ENCODE measurements at places on chromosomes 13 and 19. TPM values are rescaled to one million over a fixed set of nuclear protein-coding genes. Genes with fewer than 3 reads are reported as not detected.
A peak's percentile ranks its signal among the peaks of the same experiment; 100 is the strongest.

DNA sequence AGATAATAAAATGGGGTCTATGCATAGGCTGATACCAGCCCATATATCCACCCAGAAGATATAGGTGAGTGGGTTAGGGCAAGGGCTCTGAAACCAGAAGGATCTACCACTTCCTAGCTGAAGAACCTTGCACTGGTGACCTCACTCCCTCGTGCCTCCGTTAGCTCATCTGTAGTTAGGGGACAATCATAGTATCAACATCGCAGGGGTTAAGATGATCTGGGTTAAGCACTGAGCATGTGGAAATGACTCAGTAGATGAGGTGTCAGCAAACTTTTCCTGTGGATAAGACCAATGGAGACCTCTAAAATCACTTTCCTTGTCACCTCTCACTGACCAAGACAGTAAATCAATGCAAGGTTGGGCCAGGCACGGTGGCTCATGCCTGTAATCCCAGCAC is 30.5 kb downstream of the TNFSF14 start:
- DNase-seq: no peak

DNA sequence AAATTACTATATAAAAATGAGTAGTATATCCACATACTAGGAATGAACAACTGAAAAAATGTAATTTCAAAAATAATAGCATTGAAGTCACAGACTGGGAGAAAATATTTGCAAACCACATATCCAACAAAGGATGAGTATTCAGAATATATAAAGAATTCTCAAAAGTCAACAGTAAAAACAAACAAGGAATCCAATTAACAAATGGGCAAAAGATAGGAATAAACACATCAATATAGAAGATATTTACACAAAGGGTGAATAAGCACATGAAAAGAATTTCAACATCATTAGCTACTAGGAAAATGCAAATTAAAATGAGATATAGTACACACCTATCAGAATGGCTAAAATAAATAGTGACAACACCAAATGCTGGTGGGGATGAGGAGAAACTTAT is 37.0 kb downstream of the MYCBP2 start:
- no peak for DNase-seq

GRCh38 chr19:791567-792305 is 5.5 kb upstream of the PTBP1 start:
- no peak for DNase-seq

GRCh38 chr19:56603829-56604228 is 8.7 kb downstream of the ZNF71 start:
- DNase-seq: no peak

GRCh38 chr19:48493718-48494401 is 17.8 kb downstream of the LMTK3 start:
- DNase-seq: no peak

DNA sequence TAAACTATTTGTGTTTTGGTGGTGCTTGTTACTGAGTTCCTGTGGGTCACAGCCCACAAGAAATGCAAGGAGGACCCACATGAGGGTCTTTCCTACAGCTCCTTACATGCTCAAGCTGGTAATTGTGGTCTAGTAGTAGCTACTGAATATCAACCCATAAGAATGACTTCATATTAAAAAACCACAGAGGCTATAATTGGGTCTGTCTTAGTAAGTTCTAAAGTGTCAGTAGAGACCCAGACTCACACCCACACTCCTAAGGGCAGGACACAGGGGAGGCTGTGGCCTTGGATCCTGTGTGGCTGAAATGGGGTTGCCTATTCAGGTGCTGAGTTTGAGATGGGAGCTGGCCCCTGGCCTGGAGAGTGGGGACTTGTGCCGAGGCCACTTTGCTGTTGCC is 19.6 kb downstream of the TFDP1 start:
- DNase-seq: no peak

DNA sequence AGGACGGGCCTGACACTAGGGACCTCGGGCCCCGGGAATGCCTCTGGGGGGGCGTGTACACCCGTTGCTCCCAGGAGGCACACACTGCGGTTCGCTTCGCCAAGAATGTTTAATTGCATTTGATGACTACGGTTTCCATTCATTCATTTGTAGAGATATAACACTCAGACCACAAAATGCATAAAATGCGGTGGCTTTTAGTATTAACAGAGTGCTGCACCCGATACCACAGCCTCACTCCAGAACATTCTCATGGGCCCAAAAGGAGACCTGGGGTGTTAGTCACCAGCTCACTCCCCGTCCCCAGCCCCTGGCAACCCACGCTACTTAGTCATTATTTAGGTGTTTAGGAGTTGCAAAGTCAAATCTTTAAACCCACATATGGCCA is 21.8 kb downstream of the HCN2 start:
- no peak for DNase-seq

GRCh38 chr13:39968646-39969475 is 313.4 kb downstream of the COG6 start:
- no peak for DNase-seq

DNA sequence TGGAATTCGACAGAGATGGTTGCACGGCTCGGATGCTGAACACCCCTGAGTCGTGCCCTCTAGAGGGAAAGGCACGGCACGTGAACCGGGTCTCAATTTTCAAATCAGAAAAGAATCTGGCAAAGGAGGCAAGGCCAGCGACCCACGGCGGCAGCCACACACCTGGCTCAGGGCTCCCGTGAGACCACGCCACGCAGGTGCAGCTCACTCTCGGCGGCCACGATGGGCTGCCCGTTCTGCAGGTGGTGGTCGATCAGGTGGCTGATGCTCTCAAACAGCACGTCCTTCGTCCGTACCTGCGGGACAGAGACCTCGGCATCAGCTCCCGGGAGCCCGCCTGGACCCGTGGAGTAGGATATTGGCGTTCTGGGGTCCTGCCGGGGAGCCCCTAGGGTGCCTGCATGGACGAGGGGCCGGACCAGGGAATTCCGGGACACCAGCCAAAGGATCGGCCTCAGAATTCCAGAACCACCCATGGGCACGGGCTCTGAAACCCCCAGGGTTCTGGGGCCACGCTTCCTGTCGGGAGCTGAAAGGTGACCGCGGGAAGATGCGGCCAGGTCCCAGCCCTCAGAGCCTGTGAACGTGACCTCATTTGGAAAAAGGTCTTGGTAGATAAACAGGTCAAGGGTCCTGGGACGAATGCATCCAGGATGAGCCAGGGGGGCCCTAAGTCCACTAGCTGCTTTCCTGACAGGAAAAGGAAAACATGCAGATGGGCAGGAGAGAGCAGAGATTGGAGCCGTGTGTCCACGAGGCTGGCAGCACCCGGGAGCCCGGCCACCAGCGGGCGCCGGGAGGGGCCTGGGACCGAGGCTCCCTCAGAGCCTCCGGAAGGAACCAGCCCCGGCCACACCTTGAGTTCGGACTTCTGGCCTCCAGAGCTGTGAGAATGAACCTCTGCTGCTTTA is 10.1 kb upstream of the C2CD4C start:
- no peak for DNase-seq

- DNase-seq: no peak
Observed at GRCh38 chr19:44718441-44719261, 19.7 kb downstream of the CEACAM16 start.

DNA sequence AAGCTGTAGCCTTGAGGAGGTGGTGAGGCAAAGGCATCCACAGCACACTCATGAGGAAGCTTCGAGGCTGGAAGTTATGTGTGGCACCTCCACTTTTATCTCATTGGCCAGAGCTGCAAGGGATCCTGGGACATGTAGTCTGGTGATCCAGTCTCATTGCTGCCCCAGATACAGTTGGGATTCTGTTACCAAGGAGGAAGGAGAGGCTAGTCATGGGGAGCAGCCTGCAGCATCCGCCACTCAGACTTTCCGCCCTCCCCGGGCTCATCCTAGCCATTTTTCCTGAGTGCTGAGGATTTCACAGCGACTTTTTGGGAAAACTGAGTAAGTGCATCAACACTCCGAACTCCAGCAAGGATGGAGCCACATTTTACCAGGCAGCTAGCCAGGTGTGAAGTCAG is 74.4 kb downstream of the DPF1 start:
- no peak for DNase-seq

DNA sequence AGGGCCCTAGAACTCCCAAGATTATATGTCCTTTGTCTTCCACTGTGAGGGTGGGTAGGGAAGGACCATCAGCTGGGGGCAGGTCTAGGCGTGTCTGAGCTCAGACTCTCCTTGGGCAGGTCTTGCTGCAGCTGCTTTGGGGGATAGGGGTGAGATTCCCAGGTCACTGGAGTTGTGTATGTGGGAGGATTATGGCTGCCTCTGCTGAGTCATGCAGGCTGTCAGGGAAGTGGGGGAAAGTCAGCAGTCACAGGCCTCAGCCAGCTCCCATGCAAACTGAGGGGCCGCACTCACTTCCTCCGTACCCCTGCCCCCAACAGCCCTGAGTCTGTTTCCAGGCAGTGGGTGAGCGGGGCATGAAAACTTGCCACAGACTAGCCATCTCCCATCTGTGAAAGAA is 600.8 kb downstream of the DIAPH3 start:
- no peak for DNase-seq

GRCh38 chr13:110714797-110715394 is 1.4 kb downstream of the ING1 start:
- DNase-seq: peak; percentile 53

Gene FXYD7
- polyA plus RNA-seq: 2.6 TPM

Gene NCCRP1
- polyA plus RNA-seq: not detected

Gene ZSCAN5C
- polyA plus RNA-seq: not detected

Gene LENG9
- 0.16 TPM for polyA plus RNA-seq
